Stimulated activated CD8-positive, alpha-beta memory T cell treated with anti-CD3 and anti-CD28 coated beads, Interleukin-7, amount 100 ng/mL, for 1 hour (primary cell): ENCODE measurements at places on chromosomes 12 and 14.

DNA sequence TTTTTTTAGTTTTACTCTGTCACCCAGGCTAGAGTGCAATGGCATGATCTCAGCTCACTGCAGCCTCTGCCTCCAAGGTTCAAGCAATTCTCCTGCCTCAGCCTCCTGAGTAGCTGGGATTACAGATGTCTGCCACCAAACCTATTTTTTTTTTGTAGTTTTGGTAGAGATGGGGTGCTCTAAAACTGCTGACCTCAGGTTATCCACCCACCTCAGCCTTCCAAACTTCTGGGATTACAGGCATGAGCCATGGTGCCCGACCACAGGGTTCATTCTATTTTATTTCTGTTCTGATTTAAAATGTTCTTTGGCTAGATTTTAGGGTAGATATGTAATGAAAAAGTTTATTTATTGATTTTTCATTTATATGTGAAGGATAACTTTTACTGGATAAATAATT is 1062.8 kb upstream of the NOVA1 start:
- DNase-seq: no peak

DNA sequence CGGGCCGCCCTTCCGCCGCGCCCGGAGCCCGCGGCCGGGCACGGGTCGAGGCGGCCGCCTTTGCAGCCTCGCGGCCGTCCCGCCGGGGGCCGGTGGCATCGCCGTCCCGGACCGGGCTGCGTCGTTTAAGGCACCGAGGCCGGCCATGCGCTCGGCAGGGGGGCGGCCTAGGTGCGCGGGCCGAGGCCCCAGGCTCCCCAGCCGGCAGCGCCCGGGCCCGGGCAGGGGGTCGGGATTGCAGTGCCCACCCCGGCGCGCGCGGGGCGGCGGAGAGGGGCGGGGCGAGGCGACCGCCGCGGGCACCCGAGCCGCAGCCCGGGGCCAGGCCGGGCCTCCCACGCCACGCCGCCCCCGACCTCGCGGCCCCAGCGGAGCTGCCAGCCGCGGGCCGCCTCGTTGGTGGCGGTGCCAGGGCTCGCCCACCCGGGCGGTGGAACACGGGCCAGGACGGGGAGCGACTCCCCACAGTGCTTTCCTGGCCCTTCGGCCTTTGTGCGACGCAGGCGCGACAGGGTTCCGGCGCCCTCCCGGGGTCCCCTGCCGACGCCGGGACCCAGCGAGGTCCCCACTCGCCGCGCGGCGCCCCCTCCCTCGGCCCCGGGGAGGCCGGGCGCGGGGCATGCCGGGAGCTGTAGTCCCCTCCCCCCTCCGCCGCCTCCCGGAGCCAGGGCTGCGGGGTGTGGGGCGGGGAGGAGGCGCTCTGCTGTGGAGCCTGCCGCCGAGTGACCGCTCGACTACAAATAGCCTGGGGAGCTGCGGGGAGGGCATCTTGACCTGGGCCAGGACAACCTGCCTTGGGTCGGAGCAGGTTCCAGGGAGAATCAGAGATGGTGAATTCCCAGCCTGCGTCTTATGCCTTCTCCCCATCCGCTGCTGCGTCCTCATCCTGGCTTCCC is 769 bp downstream of the FKBP4 start:
- DNase-seq: peak; percentile 41

DNA sequence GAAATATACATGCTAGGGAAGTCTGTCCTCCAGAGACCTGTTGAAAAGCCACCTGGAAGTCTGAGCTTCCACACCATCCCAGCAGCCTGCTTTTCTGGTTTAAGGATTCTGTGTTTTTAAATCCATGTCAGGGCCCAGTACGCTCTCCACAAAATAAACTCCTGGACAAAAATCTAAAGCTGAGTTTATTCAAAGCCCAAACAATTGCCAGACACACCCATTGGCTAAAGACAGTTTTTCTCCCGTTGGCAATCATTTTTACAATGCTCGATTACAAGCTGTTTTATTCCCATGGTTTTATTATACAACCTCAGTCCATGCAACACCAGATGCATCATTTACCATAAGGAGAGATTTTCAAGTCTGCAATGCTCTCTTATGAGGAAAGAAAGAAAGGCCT is 94.5 kb downstream of the MYRFL start:
- DNase-seq: no peak

- DNase-seq: no peak
Observed at GRCh38 chr12:65585648-65586602, 238.4 kb upstream of the HMGA2 start.

GRCh38 chr12:89861086-89861485 is 152.4 kb upstream of the ATP2B1 start:
- DNase-seq: no peak

GRCh38 chr14:79201564-79202207 is 1009.6 kb downstream of the DIO2 start:
- DNase-seq: no peak

GRCh38 chr12:26825459-26826016 is 7.5 kb downstream of the ITPR2 start:
- DNase-seq: no peak

DNA sequence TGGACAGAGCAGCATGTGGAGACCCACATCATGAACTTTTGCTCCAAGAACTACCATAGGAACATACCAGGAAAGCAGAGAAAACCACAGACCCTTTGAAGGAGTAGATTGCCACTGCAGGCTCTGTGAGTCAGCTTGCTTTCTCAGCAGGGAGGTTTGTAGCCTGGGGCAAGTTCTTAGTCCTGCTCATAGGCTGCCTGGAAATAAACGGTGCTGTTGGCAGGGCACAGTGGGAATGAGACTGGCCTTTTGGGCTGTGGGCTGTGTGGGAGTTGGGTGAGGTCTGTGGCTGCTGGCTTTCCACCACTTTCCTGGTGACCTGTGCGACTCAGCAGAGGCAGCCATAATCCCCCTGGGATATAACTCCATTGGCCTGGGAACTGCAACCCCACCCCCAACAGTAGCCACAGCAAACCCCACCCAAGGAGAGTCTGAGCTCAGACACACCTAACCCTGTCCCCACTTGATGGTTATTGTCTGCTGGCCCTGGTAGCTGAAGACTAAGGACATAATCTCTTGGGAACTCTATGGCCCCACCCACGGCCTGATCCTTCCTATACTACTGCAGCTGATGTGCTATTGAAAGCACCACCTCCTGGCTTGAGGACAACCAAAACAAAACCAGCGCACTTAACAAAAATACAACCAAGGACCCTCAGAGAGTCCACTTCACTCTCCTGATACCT is 192.1 kb upstream of the GARIN6 start:
- no peak for DNase-seq

GRCh38 chr12:117370588-117370987 is 9.2 kb upstream of the NOS1 start:
- DNase-seq: no peak

DNA sequence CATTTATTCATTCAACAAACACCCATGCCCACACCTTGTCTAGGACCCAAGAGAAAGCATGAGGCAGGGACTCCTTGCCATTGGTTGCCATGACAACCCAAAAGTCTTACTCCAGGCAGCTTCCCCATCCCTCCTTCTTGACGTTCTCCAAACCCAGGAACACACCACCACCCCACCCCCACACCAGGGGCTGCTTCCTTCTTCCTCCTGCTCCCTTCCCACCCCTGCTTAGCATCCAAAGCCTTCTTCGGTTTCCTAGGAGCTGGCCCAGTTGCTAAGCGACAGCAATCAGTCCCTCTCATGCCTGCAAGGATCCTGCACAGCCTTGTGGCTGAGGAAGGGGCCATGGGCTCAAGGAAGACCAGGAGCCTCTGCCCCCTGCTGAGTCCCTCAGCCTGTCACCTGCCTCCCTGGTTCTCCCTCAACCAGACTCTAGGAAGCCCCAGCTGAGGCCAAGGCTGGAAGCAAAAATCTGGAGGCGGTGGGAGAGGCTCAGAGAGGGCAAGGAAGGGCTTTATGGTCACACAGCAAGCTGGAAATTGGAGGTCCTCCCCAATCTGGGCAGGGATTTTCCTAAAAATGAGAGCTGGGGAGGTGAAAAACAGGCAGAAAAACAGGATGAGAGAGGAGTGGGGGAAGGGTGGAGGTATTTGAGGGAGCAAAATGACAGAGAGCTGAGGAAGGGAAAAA is 15.4 kb downstream of the RASAL1 start:
- no peak for DNase-seq

DNA sequence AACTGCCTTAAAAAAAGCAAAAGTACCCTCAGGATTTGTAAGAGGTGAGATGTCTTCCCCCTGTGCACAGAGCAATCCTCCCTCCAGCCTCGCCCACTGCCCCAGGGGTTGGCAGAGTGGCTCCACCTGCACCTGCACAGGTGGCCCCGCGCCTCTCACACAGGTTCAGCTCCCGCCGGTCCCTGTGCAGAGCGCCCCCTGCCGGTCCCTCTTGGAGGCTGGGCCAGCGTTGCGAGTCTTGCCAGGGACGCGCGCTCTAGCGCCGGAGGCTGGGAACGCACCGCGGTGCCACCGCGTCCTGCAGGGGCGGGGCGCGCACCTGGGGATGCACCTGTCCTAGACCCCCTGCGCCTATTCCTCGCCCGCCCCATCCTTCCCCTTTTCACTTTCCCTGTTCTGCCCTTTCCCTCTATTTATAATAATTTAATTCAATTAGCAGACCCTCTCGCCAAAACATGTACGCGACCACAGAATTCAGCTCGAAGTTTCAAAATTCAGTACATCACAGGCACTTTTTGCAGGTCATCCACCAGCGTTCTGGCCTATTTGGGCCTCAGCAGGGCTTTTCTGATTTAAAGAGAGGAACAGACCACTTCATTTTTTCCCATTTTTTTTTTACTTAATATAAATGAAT is 618.6 kb downstream of the AACS start:
- DNase-seq: no peak

GRCh38 chr12:6157482-6157881 is 33.0 kb upstream of the VWF start:
- DNase-seq: no peak

GRCh38 chr14:105126981-105127329 is 41.6 kb downstream of the JAG2 start:
- DNase-seq: no peak

GRCh38 chr12:77060136-77060882 is 5.1 kb downstream of the E2F7 start:
- no peak for DNase-seq

DNA sequence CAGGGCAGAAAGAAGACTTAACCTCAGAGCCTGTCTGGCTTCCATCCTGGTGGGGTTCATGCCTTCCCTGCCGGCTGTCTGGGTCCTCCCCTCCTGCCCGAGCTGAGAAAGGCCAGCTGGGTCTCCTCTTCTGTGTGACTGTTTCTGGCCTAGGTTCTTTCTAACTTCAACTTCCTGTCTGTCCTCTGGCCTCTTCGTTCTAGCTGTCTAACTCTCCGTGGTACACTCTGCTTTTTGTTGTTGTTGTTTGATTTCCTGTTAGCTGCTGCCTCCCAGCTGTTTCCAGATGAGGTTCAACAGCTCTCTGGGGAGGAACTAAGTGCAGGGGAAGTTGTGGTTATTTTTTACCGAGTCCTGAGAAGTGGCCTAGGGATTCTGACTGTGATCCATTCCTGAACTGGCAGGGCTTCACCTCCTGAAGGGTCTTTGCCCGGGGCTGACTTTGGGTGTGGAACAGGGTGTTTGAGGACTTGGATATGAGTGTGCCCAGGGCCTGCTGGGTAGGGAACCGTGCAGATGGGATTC is 3.2 kb downstream of the MLXIP start:
- DNase-seq: no peak

DNA sequence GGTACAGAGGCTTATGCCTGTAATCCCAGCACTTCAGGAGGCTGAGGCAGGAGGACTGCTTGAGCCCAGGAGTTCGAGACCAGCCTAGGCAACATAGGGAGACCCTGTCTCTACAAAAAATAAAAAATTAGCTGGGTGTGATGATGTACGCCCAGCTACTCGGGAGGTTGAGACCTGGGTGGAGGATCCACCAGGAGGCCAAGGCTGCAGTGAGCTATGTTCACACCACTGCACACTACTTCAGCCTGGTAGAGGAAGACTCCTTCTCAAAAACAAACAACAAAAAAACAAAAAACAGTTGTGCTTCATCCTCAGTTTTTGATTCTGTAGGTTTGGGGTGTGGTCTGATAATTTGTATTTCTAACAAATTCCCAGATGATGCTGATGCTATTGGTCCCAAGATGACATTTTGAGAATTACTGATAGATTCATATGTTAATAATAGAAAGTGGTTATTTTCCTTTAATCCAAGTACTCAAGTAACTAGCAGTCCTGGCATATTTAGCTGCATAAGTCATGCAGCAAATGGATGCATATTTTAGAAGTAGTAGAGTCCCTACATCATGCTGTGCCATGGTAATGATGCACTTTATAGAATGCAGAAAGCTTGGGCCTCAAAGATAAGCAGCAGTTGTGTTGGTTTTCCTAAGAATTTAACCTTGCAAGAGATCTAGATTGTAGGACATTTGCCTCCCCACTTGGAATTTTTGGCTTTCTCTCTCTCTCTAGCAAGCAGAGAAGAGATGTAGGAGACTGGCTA is 76.1 kb upstream of the PAWR start:
- DNase-seq: no peak

DNA sequence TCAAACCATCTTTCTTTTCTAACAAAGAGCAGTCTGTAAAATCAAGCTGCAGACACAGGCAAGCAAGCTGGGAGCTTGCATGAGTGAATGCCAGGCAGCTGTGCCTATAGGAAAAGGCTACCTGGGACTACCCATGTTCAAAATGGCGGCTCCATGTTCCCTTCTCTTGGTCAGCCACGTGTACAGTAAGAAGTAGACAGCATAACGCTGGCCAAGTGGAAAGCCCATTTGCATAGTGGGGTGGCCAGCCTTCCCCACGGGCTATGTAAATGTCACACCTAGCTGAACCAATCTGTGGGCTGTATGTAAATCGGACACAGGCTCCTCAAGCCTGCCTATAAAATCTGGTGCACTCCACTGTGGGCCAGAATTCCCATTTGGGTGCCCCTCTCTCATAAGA is 117.1 kb downstream of the SYT10 start:
- DNase-seq: no peak

DNA sequence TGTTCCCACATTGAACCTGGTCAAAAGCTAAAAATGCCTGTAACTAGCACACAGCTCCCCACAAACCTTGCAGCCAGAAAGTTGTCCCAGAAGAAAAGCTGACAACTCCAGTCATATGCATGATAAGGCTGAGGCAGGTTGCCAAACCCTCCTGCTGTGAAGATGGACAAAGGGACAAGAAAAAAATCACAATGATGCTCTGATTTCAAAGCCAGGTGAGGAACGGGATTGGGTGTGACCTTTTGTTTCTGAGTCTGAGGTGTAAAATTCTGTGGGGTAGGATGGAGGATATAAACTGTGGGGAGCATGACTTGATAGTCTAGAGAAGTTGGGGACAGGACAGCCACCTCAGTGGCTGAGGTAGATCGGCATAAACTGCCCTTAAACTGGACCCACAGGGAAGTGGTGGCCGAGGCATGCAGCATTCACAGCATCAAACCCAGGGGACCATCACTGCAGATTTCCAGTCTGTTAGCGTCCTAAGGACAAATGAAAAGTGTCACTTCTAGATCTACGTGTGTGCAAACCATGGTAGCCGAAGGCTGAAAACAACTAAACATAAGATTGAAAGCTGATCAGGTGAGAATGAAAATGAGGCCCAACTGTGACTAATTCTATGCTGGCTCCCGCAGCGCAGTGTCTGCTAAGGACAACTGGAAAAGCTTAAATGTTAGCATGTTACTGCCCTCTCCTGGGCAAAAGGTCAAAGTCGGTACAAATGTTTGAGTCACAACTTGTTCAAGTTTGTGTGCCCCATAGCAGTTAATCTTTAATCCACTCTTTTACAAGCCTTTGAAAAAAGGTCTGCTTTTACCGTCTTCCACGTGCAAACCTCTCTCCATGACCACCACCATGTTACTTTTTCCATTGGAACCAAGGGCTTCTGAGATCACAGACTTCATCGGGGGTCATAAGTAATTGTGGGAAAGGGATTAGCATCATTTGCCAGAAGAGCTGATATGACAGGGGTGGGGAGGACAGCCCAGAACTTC is 39.8 kb downstream of the GRIN2B start:
- DNase-seq: no peak
